HepG2 (cell line): ENCODE measurements at places on chromosomes 7 and 10. TPM values are rescaled to one million over a fixed set of nuclear protein-coding genes. Genes with fewer than 3 reads are reported as not detected.

GRCh38 chr7:105017657-105018365, 3.8 kb downstream of the KMT2E start:
- no peak for DNase-seq

GRCh38 chr10:22016046-22016705, 12.6 kb upstream of the DNAJC1 start:
- DNase-seq = no peak

- DNase-seq = no peak
These were observed 68.5 kb upstream of the FHIP2A start for GRCh38 chr10:114753126-114753525.

GRCh38 chr10:90136731-90137316, 435.4 kb downstream of the KIF20B start:
- DNase-seq = no peak

- no peak for DNase-seq
These were observed 371.6 kb downstream of the SH2D4B start for GRCh38 chr10:80909254-80909653.

GRCh38 chr7:52479990-52480389, 555.4 kb upstream of the POM121L12 start:
- no peak for DNase-seq

- DNase-seq = no peak
These were observed 39.9 kb upstream of the HECW1 start for GRCh38 chr7:43072530-43072929.

GRCh38 chr10:824946-825345, 106.6 kb downstream of the LARP4B start:
- DNase-seq = no peak

GRCh38 chr10:92150823-92151222, 140.1 kb downstream of the CPEB3 start:
- DNase-seq = no peak

- DNase-seq = no peak
These were observed 372.1 kb upstream of the NPVF start for GRCh38 chr7:25600262-25600920.

DNA sequence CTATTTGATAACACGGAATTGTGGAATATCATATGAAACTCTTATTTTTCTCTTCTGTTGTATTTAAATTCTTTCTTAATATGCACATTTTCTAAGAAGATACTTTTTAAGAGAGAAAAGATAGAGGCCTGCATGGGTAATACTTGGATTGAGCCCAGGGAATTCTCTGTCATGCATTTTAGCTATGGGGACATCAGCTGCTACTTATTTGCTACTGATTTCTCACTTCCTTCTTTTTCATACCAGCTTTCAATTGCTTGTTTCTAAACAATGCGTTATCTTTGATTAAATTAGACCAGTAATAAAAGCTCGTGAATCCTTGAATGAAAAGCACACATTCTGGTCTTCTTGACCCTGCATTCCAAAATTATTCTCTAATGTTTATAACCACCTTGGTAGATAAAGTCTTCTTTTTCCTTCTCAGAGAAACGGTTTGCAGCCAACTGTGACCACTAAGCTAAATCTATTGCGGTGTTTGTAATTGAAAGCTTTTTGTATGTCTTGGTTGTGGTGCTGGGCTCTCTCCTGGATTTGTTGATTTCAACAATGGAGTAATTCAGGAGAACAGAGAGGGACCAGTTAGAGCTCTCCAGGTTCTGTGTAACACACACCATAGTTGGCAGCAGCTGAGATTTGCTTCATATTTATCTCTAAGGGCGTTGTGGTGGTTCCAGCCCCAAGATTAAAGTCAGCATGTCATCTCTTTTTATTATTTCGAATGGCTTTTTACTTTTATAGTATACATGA, 139.3 kb downstream of the PPP1R9A start:
- DNase-seq = no peak

- peak; percentile 23 for DNase-seq
These were observed 30.3 kb upstream of the LSM8 start for GRCh38 chr7:118153551-118154177.

The CELF2 gene
- not detected in 2 replicates for total RNA-seq

The HOXA2 gene
- 0.22 TPM in 1 of 2 replicates, not detected in the other for total RNA-seq

The KLLN gene
- total RNA-seq = 0.39 and 0.44 TPM in 2 replicates

The HOXA10 gene
- total RNA-seq = not detected in 2 replicates

The GARIN1A gene
- total RNA-seq = not detected in 2 replicates

The GNG11 gene
- total RNA-seq = not detected in 2 replicates

The GPRIN2 gene
- not detected in 2 replicates for total RNA-seq
